NCI-H1417 treated with DMSO at 0.1 percent for 48 hours (cell line): ENCODE measurements at places on chromosomes 7 and 10.

DNA sequence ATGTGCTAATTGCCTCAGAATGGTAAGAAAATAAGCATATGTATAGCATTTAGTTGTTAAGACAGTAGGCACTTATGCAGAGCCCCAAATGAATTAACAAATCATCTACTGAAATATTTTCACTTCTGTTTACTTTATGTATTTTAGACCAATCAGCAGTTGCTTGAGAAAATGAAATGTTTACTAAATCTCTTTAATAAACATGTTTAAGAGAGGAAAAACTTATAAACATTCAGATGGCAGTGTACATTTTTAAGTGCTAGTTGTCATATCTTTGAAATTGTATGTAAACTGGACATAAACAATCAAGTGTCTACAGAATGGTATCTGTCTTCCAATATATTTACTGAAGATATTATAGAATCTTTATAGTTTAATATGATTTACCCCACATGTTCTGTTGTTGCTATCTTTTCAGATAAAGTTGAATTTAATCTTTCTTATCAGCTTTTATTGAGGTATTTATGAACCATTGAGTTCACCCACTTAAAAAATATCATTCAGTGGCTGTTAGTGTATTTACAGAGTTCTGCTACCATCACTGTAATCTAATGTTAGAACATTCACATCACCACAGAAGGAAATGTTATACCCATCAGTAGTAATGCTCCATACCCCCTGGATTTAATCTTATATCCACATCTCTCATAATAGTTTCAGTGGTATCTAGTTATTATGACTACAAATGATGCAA lies 264.3 kb downstream of the ADK start:
- DNase-seq: no peak

GRCh38 chr10:61759751-61760150 lies 97.0 kb downstream of the CABCOCO1 start:
- DNase-seq: no peak

DNA sequence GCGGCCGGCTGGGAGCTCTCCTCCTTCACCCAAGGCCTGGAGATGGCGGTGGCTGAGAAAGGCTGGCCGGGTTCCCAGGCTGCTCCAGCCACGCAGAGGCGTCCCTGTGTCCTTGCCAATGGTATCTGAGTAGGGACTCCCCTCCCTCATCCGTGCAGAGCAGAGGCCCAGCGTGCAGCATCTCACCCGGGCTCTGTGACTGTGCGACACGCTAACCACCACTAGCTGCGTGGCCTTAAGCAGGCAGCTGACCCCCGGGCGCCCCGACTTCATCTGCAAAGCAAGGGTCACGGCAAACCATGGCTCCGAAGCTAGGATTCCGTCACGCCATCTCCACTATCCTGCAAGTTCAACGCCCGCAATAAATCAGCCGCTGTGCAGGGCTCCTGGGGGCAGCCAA lies 47.2 kb upstream of the TNRC18 start:
- no peak for DNase-seq

DNA sequence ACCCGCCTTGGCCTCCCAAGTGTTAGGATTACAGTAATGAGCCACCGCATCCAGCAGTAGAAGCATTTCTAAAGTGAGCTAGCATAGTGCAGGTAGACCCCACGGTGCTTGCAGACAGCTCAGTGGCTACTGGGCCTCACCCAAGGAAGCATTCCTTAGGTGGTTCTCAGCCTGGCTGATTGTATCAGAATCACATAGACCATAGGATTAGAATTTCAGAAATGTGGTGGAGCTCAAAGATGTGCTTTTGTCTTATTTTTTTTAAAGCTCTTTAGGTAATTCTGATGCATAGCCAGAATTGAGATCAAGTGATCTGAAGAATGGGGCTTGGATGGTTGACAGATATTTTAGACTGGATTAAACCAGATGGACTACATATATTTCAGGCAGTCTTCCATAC lies 10.9 kb downstream of the ANLN start:
- no peak for DNase-seq

DNA sequence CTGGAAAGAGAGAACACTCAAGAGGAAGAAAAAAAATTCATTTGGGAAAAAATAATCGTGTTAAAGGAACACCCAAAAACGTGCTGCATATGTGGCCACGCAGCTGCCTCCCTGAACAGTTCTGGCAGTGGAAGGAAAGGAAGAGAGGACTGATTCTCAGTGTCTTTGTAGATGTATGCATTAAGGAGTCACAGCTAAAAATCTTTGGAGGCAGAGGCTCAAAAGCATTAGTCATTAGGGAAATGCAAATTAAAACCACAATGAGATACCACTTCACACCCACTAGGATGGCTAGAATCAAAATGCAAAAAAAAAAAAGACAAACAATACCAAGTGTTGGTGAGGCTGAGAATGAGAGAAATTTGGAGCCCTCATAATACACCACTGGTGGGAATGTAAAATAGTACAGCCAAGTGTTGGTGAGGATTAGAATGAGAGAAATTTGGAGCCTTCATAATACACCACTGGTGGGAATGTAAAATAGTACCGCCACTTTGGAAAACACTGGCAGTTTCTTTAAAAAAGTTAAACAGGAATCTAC lies 134.7 kb downstream of the SLIT1 start:
- no peak for DNase-seq

DNA sequence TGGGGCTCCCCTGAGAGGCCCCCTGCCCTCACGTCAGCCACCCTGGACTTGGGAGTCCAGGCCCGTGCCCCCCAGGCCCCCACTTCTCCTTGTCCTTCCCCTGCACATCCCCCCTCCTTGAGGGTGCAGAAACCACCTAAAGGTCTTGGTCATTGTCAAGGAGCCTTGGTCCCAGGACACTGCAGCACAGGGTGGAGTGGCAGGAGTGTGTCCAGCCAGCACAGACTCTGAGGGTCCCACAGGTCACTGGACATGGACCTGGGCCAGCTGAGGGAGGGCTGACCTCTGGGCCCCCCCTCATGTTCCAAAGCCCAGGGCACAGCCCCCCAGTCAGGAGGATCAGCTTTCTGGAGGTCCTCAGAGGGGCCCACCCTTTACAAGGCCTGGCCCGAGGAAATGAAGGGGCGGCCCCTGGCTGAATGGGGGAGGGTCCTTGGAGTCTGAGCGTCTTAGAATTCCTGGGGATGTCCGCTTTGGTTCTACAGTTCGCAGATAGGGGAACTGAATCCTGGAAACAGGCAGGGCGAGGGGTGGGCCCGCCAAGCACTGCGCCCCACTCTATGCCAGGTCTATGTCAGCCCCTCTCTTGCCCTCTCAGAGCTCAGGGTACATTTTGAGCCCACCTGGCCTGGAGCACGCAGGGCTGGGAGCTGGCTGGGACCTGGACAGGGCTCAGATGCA lies 54.0 kb downstream of the PWWP2B start:
- DNase-seq: no peak

GRCh38 chr10:74052994-74053393 lies 55.1 kb downstream of the VCL start:
- DNase-seq: no peak

GRCh38 chr7:64839910-64840309 lies 45.7 kb downstream of the ZNF138 start:
- DNase-seq: no peak

- no peak for DNase-seq
These were observed 148.4 kb downstream of the CPEB3 start for GRCh38 chr10:92142512-92142911.

- DNase-seq: no peak
These were observed 71.0 kb downstream of the CASD1 start for GRCh38 chr7:94580601-94581000.

GRCh38 chr7:68014031-68014736 lies 1017.6 kb downstream of the TYW1 start:
- DNase-seq: no peak

DNA sequence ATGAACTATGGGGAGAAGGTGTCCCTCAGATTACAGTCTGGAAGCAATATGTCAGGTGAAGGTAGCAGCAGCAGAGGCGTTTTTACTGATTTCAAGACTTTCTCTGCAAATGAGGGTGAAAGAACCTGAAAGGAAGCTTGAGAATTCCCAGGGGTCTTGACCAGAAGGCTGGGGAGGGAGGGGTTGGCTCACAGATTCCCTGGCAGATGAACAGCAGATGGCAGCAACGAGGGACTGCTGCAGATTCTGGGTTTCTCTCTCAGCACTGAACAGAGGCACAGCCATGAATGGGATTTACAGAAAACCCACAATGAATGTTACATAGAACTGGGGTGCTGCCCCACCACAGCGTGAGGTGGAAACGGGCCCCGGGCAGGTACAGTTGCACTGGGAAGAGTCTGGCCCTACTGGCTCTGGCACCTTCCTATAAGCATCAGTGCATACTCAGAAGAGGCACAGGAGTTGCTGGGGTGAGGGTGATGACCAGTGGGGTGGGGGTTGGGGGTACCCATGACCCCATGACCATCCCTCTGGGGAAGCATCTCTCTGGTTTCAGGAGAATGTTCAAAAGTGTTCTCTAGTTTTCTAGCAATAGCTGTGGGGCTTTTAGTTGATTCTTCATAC lies 317.8 kb downstream of the SH2D4B start:
- no peak for DNase-seq

DNA sequence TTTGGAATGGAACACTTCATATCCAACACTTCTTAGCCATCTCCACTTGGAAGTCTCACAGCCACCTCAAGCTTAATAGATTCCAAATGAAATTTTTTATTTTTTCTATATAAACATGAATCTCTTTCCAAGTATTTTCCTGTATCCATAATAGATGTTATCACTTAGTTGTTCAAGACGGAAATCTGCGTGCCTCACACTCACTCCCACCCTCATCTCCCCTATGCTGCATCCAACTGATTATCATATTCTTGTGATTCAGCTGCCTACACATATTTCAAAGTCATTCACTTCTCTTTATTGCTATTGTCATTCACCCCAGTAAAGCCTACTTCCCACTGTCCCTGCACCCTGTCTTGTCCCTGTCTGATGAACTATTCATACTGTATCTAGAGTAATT lies 70.2 kb upstream of the MKX start:
- no peak for DNase-seq

GRCh38 chr7:44967571-44968446 lies 11.0 kb downstream of the MYO1G start:
- DNase-seq: no peak

DNA sequence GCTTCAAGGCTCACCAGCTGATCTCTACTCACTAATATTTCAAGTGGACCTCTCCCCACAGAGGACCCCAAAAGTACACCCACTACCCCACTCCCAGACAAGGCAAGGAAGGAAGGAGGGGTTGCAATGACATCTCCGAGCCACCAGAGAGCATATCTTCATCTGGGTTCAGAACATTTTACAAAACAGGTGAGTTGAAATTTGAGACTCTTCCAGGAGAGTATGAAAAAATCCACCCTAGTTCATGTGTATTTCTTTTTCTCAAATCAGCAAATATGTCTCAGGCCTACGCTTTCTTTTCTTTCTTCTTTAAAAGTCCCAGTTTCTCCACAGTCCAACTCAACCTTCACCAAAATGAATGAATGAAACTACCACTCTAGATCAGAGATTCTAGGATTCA lies 61.9 kb downstream of the SGMS1 start:
- no peak for DNase-seq

DNA sequence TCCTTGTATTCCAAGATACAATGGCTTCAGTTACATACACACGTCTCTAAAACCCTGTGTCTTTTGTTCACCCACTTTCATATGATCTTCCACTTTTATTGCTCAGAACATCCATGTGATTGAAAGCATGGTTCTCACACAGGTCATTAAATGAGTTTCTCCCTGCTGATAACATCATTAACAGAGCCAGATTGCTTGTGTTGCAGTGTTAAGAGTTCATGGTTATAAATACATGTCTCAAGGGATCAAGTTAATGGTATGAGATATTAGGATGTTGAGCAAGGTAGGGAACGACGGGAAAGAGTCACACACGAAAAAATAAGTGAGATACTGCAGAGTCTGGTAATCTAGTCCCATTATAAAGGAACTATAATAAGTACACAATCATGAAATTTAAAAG lies 861.5 kb downstream of the SORCS1 start:
- no peak for DNase-seq

- DNase-seq: no peak
These were observed 293.3 kb downstream of the TWIST1 start for GRCh38 chr7:18824157-18824556.

DNA sequence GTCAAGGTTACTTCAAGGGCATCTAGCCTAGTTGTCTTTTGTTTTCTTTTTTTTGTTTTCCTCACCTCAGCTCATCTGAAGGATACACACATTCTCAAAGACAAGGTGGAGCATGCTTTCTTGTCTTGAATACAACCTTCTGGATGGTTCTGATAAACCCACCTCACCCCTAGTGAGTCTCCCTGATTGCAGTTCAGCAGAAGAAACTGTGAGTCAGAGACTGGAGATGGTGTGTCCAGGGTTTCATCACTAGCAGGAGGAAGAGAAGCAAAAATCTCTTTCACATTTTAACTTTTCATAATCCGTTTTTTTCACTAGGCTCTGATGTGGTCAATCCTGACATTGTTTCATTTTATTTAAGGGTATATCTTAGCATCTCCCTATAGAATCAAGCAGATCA lies 143.0 kb upstream of the NRBF2 start:
- no peak for DNase-seq
